ENCODE measurements at places on chromosomes 3 and 15.

- no peak for DNase-seq
Measured at GRCh38 chr15:77702211-77702957, 69.7 kb upstream of the LINGO1 start.

GRCh38 chr15:61087573-61087972 is 141.5 kb downstream of the RORA start:
- DNase-seq, result no peak

GRCh38 chr3:15083252-15083651 is 15.7 kb downstream of the RBSN start:
- no peak for DNase-seq

- no peak for DNase-seq
Measured at GRCh38 chr15:87661454-87662355, 594.8 kb downstream of the NTRK3 start.

DNA sequence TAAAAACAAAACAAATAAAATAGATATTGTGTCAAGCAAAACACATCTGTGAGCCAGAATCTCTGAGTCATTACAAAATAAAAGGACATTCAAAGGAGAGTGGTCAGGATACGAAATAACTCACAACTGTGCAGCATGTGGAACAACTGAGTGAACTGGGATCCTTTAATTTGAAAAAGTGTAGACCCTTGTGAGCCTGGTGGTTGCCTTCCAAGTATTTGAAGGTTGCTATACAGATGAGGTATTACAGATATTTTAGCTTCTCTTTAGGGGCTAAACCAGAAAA is 26.7 kb downstream of the KCNMB2 start:
- no peak for DNase-seq

- no peak for DNase-seq
Measured at GRCh38 chr3:140595295-140595694, 82.6 kb upstream of the TRIM42 start.

DNA sequence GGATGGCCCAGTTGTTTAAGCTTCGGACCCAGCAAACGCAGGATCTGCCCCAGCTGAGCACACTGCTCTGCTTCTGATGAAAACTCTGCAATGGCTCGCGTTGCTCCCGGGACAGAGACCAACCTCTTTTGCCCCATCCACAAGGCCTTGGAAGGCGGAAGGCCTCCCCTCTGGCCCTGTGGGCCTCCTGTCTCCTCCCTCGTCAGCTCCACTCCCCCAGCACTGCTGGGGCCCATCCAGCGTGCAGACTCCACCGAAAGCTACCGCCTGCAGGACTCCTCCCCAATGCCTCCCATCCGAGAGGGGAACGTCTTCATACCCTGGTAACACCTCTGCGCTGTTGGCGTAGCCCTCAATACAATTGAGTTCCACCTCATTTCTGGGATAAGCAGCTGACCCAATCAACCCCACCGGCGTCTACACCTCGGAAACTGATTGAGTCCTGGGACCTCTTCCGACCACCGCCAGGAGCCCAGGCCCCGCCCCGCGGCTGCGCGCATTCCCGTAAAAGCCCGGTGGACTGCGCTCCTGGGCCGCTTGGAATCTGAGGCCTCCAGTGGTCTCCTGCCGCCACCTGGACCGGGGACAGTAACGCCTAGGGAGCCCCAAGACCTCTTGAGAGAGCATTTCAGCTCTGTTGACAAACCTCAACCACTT is at the start of gene PRR23E:
PRR23E (plus strand) TSS at position 556 of the 657 bp plus-strand sequence. CDS start 3,555 bp downstream, outside the sequence.
- no peak for DNase-seq

DNA sequence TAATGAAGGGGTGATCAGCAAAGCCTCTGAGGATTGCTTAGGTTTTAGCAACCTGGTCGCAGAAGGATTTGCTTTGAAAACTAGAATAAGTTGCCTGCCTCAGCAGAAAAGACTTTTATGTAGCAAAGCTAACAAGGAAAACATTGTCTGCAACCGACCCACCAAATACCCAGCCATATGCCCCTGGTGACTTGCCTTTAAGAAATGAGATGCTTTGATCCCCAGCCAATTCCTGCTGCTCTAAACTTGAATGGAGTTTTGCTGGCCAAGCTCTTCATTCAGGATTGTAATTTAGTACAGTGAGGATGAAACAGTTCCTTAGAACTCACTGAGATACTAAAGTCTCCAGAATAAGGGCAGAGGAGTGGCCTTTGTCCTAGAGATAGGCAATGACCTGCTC is 139.8 kb upstream of the PROK2 start:
- no peak for DNase-seq

DNA sequence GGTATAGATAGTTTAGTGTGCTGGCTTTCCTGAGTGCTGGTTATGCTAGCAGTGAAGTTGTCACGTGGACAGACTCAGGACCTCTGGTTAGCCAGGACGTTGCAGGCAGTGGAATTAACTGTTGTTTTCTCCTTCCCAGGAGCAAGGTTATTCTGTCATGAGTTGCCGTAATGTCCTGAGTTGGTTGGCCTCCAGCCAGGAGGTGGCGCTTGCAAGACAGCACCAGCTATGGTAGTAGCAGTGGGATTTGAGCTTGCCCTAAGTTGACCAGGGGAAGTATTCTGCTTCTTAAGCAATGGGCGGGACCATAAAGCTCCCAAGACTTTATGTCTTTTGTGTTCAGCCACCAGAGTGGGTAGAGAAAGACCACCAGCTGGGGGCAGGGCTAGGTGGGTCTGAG is 240.7 kb upstream of the DNAJC19 start:
- DNase-seq, result no peak

GRCh38 chr15:25737218-25737643 is 125.9 kb downstream of the ATP10A start:
- DNase-seq, result no peak

DNA sequence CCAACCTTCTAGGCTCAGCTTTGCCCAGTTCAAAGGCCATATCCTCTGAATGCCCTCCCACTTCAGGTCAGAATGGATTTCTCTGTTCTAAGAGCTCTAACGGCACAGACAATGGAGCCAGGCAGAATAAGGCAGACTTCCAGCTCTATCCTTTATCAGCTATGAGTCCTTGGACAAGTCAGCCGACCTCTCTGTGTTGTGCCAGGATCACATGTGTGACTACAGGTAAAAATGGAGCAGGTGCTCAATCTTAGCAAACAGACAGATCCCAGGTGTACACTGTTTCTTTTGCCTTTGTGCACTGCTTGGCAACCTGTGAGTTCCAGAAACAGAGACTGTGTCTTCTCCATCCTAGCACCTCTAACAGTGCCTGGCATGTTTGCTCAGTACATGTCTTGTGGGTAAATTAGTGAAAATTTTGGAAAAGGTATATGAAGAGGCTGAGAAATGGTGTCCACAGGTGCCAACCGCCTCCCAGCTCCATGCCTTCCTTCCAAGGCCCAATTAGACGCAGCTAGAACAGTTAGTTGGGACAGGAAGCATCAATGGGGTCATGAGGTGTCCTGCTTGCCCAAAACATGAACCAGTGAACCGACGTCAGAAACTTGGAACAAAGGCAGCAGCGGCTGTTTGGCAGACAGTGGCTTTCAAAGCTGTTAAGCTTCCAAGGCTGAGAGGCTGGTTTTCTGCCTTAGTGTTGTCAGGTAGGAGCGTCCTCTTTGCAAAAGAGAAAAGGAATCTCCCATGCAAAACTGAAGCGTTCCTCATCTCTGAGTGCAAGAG is 28.7 kb downstream of the TLE3 start:
- no peak for DNase-seq

- DNase-seq, result no peak
Measured at GRCh38 chr3:163476179-163476578, 1602.1 kb downstream of the SI start.

DNA sequence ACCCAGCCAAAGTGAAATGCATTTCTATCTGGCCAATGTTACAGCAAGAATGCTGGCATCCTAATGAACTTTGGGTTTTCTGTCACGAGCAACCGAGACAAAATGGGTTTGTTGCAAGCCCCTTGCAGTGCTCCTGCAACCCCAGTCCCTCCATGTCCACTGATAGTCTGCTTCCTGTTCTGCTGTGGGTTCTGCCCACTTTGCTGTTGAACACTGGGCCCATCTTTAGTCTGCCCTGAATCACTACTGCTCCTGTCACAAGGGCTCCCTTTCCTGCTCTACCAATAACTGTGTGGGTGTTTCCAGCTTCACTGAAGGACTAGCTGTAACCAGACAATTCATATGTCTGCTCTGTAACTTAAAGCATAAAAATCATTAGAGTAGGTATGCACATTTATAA is 12.7 kb upstream of the OXSR1 start:
- no peak for DNase-seq

DNA sequence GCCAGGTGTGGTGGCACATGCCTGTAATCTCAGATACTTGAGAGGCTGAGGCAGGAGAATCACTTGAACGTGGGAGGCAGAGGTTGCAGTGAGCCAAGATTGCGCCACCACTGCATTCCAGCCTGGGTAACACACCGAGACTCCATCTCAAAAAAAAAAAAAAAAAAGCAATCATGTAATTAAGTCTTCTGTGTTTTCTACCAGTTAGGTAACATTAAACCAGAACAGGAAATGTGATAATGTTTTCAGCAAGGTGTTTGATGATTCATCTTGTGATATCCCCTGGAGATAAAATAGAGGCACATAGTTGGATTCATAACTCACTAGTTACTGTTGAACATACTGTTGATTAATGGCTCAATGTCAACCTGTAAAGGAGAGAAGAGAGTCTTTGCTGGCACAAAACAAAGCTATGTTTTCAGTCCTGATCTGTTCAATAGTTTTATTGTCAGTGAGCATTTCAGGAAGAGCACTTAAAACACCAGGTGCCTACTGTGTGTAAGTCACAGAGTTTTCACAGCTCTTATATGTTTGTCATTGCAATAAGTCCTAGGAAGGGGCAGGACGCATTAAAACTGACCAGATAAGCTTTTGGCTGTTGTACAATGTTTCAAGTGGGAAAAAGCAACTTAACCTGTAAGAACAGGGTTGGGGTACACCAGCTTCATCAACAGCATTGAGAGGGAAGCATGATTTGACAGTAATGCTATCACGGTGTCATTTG is 19.5 kb downstream of the DNAJB11 start:
- no peak for DNase-seq

- no peak for DNase-seq
Measured at GRCh38 chr15:66004618-66005262, 135.4 kb downstream of the RAB11A start.

- no peak for DNase-seq
Measured at GRCh38 chr3:186235554-186235953, 126.5 kb downstream of the DGKG start.

DNA sequence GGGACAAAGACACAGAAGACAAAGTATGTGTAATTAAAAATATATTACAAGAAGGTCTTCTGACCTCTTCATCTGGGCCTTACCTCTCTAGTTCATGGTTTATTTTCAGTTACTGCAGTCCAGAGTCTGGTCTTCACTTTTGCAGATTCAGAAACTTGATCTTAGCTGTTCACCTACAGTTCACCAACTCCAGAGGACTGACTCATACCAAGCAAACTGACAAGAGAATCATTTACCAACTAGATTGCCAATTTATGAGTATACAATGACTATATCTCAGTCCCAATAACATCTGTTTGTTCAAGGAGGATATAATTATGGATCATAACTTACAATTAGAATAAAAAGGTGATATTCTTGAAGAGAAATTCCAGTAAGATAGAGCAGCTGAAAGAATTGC is 9.0 kb downstream of the P2RY1 start:
- DNase-seq, result no peak

DNA sequence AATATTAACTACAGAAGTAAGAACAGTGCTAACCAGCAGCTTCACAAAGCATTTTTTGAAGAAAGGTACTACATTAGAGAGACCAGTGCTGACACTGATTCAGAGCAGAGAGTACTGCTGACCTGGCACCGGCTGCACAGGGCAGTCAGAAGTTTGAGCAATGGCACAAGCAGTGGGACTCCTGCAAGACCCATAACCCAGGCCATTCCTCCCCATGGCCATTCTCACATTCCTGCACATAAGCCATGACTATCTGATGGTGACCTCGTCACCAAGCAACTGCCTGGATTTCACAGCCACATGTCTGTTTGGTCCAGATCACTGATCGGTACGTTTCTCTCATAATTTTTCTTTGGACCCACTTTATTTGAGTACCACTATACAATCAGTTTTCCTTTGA is 88.7 kb downstream of the GPR156 start:
- no peak for DNase-seq

DNA sequence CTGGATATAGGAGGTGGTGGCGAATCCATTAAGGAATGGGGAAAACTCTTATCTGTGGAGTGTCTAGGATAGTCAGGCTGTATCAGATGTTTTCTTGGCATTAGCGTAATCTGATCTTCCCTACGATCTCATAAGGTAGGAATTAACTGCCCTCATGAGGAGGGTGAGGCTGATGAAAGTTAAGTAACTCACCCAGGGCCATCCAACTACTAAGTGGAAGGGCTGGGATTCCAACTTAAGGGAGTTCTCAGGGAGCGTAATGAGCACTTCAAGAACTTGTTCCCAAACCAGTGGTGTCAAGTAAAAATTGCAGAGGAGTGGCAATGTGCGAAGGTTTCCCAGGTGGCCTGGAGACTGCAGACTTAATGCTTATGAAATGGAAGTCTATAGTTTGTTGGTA is 55.9 kb upstream of the OSBPL11 start:
- no peak for DNase-seq

DNA sequence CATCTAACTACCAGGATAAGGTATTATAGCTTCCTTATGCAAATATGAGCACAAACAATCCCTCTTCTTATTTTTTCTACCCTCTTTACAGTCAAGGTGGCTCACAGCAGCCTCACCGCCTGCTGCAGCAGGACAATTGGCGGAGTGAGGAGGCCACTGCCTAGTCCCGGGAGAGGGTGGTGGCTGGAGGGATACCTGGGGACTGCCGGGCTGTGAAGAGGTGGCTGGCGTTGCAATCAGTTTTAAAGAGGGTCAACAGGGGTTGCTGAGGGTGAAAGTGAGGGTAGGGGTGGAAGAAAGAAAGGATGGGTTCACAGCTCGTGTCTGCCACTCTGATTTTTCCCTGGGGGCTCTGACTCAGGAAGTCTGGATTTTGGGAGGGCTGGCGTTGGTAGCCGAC is 105.1 kb upstream of the SLC6A6 start:
- DNase-seq, result no peak

GRCh38 chr15:84839714-84840113 is 22.6 kb downstream of the ALPK3 start:
- DNase-seq, result no peak

DNA sequence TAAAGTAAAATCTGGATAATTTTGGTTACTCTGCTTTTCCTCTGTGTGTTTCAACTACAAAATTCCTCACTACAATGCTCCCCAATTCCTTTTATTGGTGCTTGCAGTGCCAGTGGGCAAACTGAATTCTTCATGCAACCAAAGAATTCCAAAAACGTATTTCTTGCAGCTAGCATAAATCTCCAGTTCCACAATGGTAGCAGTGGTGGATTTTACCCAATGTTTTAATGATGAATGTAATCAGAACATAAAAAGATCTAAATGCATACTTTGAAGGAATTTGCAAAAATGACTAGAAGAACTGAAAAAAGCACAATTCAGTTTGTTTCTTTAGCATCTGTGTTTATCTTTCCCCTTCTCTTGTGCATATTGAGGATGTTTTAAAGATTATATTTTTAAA is 359.6 kb upstream of the TPRG1 start:
- no peak for DNase-seq

- DNase-seq, result no peak
Measured at GRCh38 chr3:27900316-27900715, 178.2 kb upstream of the EOMES start.

DNA sequence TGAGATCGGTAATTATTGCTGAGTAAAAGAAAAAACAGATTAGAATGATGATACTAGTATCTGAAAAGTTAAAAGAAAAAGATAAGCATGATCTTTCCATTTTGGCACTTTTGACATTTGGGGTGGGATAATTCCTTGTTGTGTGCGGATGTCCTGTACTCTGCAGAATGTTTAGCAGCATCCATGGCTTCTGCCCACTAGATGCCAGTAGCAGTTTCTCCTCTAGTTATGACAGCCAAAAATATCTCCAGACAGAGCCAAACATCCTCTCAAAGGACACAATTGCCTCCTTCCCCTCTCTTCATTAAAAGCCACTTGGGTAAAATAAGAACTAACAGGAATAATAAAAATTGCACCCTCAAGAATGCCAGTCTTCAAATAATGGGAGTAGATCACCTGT is 468.8 kb upstream of the GRM7 start:
- DNase-seq, result no peak
